ENCODE measurements at places on chromosomes 6 and 20.

GRCh38 chr6:116084284-116084683, 16.4 kb upstream of the NT5DC1 start:
- DNase-seq = no peak

DNA sequence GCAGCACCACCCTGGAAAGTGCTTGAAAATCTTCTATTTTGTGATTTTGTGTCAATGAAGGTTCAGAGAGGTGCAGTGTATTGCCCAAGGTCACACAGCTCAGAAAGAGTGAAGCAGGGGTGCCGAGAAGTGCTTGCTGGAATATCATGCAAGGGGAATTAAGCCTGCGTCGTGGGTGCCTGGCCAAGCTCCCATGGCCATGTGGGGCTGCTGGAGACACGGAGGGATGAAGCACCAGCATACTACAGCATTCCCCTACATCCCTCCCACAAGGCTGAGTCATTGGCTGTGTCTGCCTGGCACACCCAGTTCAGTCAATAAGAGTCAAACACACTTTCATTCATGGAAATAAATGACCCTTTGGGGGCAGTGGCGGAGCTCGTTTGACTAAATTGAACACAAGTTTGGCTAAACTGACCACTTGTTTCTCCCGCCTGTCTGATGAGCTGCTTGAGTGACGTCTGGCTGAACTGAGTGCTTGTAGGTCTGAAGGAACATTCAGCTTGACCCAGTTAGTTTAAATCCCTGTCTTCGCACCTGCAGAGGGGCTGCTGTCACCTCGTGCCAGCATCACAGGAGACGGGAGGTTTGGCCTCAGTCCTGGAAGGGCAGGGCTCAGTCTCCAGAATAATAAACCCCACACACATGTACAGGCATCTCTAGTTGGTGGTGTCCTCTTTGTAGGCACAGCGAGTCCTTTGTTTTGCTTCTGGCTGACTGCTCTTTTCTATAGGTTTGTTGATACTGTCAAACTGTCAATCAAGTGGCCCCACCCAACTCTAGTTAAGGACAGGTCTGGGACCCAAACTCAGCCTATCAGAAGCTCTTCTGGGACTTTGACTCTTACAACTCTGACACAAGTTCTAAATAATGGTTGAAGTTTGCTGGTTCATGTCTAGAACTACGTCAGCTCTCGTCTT, 8.4 kb upstream of the TGM2 start:
- DNase-seq = peak; percentile 92

DNA sequence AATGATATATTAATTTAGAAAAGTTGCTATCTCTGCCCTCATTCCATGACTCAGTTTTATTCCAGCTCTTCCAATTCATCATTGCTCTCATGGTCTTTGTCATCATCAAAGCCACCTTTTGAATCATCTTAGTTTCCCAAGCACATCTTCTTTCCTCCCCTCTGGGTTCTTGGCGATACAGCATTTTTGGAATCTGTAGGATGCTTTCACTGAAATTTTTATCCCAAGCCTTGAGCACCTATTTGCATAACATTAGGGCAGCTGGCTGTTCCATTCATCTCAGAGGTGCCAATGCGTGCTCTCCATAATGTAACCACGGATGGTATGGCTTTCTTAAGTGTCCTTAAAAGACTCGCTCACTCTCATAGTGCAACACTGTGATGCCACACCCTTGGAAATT, 100.4 kb downstream of the SNX5 start:
- DNase-seq = no peak

DNA sequence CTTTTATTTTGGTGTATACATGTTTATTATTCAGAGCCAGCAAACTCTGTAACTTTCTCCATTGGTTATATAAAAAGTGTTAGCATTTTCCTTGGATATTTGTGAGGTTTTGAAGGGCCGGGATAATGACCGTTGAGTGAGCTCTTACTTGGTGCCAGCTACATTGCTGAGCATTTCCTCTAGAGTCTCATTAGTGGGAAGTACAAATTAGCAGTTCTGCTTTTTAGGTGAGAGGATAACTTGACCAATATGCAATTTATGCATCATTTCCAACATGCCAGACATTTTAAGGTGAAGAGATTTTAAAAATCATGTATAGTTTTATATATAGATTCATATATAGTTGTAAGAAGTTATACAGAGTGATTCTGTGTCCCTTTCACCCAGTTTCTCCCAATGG, 84.3 kb downstream of the CARMIL1 start:
- no peak for DNase-seq

DNA sequence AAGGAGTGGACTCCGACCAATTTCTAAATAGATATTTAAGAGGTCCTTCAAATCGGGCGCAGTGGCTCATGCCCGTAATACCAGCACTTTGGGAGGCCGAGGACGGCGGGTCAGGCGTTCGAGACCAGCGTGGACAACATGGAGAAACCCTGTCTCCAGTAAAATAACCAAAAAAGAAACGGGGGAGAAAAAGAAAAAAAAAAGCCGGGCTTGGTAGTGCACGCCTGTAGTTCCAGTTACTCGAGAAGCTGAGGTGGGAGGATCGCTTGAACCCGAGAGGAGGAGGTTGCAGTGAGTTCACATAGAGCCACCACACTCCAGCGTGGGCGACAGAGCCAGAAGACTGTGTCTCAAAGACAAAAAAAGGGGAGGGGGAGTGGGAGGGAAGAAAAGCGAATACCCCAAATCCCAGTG, 53.3 kb upstream of the HFE start:
- no peak for DNase-seq

DNA sequence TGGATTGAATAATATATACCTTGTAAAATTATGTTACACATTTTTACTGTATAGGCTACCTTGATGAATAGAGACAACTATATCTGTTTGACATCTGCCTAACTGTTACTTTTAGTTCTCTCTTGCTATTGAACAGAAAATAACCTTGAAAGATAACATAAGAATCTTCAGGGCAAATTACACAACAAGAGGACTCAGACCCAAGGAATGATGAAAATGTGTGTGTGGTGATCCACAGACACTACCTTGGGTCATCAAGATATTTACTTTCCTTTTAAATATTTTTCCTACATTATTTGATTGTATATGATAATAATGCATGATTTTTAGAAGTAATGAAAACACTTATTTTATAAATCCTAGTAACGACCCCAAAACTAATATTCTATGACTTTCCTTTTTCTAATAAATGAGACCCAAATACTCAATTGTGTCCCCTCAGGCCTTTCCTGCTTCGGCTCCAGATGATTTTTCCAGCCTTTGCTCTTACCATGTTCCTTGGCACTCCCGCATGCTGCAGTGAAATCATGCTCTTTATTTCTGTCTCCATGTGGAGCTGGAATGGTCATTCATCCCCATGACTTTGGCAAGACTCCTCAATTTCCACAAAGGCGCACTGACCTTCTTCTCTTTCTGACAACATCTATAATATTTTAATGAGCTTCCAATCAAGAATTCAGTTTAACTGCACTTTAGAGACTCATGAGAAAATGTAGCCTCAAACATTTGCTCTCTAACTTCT, 187.6 kb downstream of the EPM2A start:
- DNase-seq = no peak

DNA sequence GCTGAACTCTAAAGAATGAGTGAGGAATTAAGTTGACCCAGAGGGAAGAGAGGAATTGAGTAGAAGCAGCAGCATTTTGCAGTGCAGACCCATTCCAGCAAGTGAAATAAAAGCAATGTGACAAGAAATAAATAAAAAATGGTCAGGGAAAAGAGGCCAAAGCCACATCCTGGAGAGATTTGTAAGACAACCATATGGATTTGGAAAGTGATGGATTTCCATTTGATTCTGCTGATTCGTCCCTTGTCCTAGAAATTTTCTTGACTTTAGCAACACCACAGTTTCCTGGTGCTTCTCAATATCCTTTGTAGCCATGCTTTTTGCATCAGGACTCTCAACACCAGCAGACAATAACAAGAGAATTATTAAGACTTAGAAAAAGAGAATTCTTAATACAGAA, 29.8 kb downstream of the ANKEF1 start:
- DNase-seq = no peak

GRCh38 chr6:351011-351866, 40.3 kb upstream of the IRF4 start:
- no peak for DNase-seq

- peak; percentile 33 for DNase-seq
These were observed 40.0 kb upstream of the KCNK16 start for GRCh38 chr6:39362487-39362865.

DNA sequence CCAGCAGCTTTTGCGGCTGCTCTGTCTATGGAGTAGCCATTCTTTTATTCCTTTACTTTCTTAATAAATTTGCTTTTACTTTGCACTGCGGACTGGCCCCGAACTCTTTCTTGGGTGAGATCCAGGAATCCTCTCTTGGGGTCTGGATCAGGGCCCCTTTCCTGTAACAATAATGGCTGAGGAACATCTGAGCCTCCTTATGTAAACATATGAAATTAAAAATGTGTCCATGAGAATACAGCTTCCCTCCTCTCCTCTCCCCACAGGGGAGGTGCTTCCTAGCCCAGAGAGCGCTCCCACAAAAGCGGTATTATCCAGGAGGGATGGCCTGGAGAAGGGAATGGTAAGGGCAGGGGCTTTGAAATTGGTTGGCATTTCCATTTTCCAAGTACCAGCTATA, 81.1 kb downstream of the PSMG4 start:
- DNase-seq = no peak

GRCh38 chr6:105097288-105097687, 82.5 kb downstream of the POPDC3 start:
- no peak for DNase-seq

DNA sequence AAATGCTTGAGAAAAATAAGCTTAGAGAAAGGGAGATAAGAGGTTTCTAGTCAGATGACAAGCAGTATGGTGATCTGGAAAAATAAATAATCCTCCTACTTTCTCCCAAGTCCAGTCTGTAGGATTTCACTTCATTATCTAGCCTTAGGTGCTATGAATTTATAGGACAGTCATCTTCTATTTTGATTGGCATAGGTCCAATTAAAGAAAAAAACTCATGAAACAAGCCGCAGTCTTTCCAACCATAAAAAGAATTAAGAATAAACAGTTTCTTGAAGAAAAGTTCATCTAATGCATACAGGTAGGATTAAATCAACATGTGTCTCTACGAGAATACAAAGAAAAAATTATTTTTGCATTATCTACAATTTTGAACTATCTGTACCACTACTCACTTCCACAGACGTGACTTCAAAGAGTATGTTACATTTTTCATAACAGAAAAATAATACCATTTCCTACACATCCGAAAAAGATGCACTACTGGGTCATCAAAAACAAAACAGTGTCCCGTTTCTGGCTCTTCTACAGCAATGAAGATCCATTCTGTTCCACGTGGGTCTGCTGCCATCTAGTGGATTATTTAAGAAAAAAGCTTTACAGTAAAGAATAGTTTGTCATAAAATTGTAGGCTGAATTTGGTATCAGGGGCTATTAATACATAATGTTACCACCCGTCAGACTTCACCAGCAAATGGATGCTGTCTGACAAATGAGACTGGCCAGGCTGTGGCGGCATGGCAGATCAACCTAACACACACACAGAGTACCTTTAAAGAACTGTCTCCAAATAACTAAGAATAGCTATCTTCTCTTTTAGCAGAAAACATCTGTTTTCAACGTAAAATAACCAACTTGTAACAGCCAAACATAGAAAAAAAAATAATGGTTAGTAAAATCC, 28.9 kb downstream of the STX7 start:
- peak; percentile 56 for DNase-seq

- DNase-seq = no peak
These were observed 59.4 kb downstream of the UBE2V1 start for GRCh38 chr20:50053362-50054230.

DNA sequence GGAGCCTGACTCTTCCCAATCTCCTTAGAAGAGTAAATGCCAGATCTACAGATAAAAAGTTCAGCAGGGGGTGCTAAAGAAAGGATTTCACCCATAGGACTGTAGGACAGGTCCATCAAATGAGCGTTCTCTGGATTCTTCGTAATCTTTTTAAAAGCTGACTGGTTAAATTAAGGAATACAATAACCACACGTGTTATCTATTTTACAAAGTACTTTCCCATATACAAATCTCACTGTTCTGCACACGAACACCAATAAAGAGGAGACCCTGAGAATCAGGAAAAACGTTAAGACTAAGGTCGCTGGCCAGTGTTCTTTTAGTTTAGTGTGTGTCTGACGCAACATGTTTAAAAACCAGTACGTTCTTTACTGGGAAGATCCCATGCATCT, 542 bp downstream of the TUBE1 start:
- DNase-seq = peak; percentile 28

DNA sequence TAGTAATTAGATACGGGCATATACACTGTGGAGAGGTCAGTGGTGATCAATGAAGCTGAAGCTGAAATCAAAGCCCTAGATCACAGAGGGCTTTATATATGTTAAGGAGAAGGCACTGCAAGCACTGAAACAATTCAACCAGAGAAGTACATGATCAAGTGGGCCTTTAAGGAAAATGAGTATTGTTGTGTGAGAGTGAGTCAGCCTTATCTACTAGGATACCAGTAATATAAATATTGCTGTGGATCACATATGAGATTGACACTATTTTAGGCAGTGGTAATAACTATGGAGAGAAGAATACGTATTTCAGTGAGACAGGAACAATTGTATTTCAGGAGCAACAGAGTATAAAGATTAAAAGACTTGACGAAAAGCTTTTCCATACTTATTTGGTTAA, 1172.2 kb upstream of the GJE1 start:
- DNase-seq = no peak

DNA sequence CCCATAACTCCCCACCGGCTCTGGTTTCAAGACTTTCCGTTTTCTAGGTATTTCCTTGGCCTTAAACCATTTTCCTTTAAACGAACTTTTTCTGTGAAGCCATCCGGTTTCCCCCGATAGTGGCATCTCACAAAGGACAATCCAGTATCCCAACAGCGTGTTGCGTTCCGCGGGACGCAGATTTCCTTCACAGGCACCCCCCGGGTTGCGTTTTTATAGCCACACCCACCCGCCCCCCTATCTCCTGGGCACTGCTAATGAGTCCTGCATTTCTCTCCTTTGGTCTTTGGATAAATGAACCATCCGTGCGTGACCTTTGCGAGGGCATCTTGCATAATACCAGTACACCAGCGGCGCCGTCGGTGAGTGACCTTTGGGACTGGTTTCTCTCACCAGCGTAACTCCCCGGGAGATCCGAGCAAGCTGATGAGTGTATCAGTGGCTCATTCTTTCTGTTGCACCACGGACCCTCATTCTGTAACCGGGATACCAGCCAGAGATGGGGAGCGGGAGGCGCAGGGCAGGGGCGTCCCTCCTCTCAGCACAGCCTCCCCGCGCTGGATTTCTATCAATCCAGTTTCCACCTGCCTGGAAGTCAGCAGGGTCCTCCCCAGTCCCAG, 586 bp upstream of the NQO2 start:
- DNase-seq = no peak

GRCh38 chr6:2695454-2696095, 55.1 kb downstream of the MYLK4 start:
- DNase-seq = no peak

- no peak for DNase-seq
These were observed 474.4 kb downstream of the CD83 start for GRCh38 chr6:14591998-14592397.

DNA sequence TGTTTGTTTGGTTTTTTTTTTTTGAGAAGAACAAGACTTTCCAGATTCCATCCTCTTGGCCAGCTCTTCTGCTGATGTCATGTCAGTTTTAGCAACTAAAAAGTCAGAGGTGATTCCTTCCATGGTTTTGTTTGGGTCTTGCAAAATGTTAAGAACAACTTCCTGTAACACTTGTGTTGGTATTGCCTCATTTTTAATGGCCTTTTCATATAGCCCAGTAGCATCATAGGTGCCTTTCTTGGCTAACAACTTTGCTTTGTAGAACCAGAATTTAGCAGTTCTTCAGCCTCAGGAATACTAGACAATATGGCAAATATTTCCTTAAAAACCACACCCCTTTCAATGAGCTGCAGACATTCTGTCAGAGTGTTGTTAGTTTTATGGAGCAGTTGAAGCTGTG, 99.5 kb upstream of the SIRPG start:
- DNase-seq = no peak

GRCh38 chr6:136773473-136773796, 18.8 kb downstream of the MAP3K5 start:
- DNase-seq = no peak
